ENCODE measurements at places on chromosomes 11 and 22.
A peak's percentile ranks its signal among the peaks of the same experiment; 100 is the strongest.

DNA sequence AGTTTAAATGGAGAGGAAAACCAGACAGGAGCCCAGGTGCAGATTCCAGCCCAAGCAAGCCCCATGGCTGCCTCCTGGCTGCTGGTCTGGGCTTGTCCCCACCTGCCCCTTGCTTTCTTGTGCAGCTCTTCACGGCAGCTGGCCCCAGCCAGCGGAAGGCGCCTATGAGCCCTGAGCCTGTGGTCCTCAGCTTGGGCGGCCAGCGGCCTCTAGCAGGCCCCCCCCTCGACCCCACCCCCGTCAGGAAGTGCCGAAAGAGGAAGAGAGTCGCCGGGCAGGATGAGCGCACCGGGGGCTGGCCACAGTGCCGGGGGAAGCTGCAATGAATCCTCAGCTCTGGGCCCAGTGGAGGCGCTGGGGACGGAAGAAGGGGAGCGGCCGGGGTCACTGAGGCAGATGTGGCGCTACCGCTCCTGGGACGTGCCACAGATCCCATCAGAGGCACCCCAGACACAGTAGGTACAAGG, 2.1 kb upstream of the DGKZ start:
- DNase-seq = no peak

GRCh38 chr11:127506647-127507046, 506.1 kb upstream of the KIRREL3 start:
- DNase-seq = no peak

GRCh38 chr11:27405134-27405533, 42.1 kb upstream of the CCDC34 start:
- DNase-seq = no peak

- no peak for DNase-seq
These were observed 12.9 kb downstream of the STARD10 start for GRCh38 chr11:72781063-72781312.

GRCh38 chr11:13030857-13031256, 21.7 kb downstream of the RASSF10 start:
- DNase-seq = no peak

- no peak for DNase-seq
These were observed 3.7 kb downstream of the RRP7A start for GRCh38 chr22:42515896-42516295.

DNA sequence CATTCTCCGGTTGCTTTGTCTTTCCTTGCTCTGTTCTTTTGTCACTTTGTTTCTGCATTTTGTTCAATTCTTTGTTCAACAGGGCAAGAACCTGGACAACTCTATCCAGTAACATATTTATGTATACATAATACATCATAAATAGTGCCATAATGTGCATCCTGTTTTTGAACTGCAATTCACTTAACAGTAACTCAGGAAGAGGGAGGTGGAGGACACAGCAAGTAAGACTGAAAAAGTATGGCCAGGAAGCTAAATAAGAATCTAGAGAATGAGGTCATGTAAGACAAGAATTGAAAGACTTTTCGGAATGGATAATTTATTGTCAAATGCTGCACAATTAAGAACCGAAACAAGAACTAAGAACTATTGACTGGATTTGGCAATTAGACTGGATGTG, 29.2 kb upstream of the CHORDC1 start:
- no peak for DNase-seq

GRCh38 chr22:37518509-37519267, 527 bp downstream of the CARD10 start:
- DNase-seq = no peak

GRCh38 chr11:10443721-10444235, 11.3 kb upstream of the AMPD3 start:
- no peak for DNase-seq

GRCh38 chr11:69386594-69387408, 92.8 kb downstream of the MYEOV start:
- no peak for DNase-seq

DNA sequence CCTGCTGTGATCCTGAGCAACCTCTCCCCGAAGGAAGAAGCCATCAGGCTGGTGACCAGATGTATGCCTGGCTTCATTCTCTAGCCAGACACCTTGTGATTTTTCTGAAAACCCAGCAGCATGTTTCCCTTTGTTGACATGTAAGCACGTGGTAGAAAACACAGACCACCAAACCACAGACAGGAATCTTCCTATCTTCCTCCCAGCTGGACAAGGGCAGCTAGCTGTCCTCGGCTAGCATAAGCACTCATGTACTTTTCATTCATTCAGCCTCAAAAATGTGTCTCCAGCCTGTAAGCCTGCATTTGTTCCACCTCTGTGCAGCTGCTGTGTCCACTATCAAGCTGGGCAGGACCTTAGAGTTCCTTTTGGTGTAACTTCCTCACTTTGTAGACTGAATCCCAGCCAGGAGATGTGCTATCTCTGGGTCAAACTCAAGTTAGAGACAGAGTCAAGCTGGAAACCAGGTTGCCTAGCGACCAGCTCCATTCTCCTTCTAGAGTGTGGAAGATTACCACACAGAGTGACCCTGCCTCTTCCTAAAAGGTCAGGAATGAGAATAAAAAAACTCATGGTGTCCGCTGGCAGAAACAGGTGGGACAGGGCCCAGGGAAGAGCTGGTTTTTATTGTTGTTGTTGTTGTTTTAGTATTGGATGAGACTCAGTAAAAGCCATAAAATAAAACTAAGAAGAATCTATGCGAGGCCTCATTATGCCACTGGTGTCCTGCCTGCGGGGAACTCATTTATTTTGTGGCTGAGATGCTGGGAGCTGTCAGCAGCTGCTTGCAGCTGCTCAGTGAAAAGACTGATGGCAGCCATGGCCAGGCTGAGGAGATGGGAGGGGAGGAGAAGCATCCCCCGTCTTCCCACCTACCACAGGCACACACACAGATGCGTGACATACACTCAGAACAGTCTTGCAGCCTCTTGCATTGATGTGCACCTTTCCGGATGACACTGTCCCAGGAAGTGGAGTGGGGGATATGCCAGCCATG, 7.4 kb upstream of the CLMP start:
- no peak for DNase-seq

- DNase-seq = no peak
These were observed 66.0 kb downstream of the SHISAL1 start for GRCh38 chr22:44246615-44247326.

DNA sequence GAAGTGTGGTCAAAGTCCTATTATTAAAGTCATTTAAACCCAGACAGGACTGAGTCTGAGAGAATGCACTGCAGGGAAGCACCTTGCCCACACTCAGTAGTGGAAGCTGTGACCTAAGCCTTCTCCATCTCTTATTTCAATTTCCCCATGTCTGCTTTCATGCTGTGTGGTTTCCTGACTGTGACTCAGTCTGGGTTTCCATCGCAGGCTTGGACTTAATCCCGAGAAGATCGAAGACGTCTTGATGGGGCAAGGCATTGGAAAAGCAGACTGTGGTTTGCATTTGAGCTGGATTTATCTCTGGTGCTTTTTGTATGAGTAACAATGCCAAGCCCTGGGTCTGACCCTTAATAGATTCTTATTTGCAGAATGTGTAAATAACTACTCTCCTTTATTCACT, 238.9 kb downstream of the NTM start:
- no peak for DNase-seq

- no peak for DNase-seq
These were observed 10.0 kb upstream of the TMEM191C start for GRCh38 chr22:21457023-21457787.

- peak; percentile 98 for DNase-seq
These were observed 9.2 kb downstream of the CLDN5 start for GRCh38 chr22:19514831-19515565.

- DNase-seq = no peak
These were observed 19.8 kb upstream of the GNB1L start for GRCh38 chr22:19874307-19875060.

GRCh38 chr11:123209591-123209990, 14.5 kb upstream of the CLMP start:
- no peak for DNase-seq

DNA sequence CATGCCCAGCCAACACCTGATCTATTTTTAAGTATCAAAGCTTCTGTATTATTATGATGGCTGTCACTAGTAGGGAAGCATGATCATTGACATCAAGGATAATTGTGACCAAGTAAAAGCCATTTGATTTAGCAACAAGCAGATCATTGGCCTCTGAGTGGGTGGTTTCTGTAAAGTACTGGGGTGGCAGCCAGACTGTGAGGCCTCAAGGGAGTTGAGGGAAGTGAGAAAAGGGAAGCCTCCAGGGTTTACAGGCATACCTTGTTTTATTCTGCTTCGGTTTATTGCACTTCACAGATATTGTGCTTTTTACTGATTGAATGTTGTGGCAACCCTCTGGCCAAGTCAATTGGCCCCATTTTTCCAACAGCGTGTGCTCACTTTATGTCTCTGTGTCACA, 60.1 kb downstream of the PRR5L start:
- no peak for DNase-seq

- DNase-seq = no peak
These were observed 36.2 kb downstream of the SEZ6L start for GRCh38 chr22:26205494-26205893.

DNA sequence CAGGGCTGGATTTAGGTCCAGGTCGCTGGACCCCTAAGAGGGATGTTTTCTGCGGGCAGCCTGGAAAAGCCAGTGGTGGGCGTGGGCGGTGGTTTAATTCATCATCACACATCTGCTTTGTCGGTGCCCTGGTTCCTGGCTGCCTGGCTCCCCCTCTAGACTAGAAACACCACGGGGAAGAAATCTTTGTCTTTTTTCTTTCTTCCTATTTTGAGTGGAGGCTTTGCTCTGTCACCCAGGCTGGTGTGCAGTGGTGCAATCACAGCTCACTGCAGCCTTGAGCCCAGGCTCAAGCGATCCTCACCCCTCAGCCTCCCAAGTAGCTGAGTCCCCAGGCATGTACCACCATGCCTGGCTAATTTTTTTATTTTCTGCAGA, 86.6 kb upstream of the LINC01488 start:
- DNase-seq = no peak

GRCh38 chr11:48148749-48149148, 67.9 kb upstream of the OR4B1 start:
- DNase-seq = no peak

DNA sequence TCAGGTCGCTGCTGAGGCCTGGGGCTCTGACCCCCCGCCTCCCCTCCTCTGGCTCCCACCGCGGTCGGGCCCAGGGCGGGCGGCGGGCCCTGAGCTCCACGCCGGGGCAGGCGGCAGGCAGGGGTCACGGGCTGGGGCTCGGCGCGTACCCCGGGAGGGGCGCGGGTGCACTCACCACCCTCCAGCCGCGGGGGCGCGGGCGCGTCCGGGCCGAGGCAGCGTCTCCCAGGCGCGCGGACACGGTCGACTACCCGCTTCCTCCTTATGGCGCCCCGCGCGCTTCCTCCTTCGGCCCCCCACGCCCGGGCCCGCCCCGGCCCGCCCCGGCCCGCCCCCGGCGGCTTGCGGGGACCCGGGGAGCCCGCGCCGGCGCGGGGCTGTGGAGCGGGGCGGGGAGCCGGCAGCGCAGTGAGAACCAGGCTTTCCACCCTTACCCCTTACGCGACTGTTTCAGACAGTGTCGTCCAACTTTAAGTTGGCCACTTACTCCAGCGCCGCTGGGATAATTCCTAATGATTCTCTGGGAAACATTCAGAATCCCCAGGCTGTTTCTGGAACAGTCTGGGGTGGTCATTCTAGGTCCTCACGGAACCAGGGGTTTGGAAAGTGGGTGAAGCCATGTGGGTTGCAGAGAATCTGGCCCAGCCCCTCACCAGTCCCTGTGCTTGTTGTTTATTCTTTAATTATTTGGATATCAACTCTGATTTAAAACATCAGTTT, at the start of gene BID:
Gene BID (minus strand): TSS at position 264 of the 720 bp plus-strand sequence. CDS start 24,353 bp downstream, outside the sequence.
- DNase-seq = no peak

DNA sequence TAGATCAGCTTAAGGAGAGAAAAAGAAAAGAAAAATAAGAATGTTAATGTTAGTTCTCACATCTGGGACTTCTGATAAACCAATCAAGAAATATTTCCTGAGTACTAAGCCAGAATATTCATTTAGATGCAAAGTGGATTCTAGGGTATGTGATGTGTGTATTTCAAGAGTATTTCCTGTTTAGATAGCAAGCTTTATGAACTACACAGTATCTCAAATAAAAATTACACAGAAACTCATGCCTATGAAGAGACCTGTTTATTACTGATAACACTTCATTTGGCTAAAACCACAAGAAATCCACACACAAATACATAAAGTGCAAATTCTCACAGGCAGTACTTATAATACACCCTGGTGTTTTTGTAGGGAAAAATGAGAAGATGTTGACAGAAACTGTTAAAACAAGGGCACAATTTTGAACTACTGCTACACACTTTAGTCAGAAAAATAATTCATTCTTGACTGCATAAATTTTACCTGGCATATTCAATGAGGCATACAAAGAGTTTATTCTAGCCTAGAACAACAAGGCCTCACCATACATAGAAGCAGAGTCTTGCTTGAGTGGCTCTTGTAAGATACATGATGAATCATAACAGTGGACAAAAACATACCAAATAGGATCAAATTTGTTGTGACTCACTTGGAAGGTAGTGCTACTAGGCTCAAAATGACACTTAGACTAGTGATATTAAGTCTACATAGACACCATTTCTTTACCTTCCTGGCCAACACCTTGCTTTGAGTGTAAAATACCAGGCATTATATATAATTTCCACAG, 18.8 kb upstream of the P4HA3 start:
- no peak for DNase-seq

DNA sequence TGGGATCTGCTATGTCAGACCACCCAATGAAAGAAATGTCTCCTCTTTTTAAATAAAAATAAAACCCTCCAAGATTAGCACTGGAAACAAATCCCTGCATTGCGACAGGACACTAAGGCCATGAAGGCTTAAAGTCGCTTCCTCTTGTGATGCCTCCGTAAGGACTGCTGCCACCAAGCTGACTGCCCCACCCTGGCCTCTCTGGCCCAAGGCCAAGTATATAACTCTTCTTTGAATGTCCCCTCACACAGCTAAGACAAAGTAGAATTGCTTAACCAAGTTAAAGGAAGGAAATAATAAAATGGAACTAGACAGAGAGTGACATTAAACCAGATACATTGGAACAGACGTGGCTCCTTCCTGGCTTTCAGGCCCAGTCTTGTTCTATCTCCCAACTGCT, 7.5 kb upstream of the NRGN start:
- no peak for DNase-seq

GRCh38 chr22:25147642-25147928, 52.1 kb upstream of the CRYBB3 start:
- no peak for DNase-seq

DNA sequence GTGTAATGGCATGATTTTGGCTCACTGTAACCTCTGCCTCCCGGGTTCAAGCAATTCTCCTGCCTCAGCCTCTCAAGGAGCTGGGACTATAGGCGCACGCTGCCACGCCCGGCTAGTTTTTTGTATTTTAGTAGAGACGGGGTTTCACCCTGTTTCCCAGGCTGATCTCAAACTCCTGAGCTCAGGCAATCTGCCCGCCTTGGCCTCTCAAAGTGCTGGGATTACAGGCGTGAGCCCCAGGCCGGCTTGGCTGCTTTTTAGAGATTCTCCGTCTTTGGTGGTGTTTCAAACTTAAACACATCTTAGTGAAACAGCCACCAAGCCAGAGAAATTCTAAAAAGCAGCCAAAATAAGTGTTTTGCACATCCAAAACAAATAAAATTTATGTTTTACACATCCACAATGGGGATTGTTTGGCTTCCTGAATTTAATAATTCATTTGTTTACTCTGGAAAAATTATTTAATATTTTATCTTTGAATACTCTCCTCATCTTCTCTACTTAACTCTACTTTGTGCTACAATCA, 18.4 kb downstream of the BCL2L13 start:
- DNase-seq = no peak
